Osteoblast (primary cell): ENCODE measurements at places on chromosomes 3 and 15. TPM values are rescaled to one million over a fixed set of nuclear protein-coding genes. Genes with fewer than 3 reads are reported as not detected.

GRCh38 chr3:126087552-126088175 lies 3.7 kb upstream of the SLC41A3 start:
- no peak for DNase-seq

DNA sequence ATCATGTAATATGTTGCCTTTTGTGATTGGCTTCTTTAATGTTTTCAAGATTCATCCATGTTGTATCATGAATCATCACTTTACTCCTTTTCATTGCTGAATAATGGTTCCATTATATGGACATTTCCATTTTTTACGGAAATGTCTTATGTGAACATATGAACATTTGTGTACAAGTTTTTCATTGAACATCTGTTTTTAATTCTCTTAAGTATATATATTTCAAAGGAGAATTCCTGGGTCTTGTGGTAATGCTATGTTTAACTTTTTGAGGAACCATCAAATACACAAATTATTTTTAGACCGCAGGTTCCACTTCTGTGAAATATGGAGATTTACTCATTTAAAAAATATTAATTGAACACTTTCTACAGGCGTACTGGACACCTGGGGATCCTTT lies 85.7 kb downstream of the ARIH1 start:
- DNase-seq, result no peak

- DNase-seq, result peak; percentile 70
These were observed 40.8 kb downstream of the CLDN1 start for GRCh38 chr3:190281308-190282051.

GRCh38 chr15:80587816-80588456 lies 107.2 kb upstream of the ABHD17C start:
- no peak for DNase-seq

DNA sequence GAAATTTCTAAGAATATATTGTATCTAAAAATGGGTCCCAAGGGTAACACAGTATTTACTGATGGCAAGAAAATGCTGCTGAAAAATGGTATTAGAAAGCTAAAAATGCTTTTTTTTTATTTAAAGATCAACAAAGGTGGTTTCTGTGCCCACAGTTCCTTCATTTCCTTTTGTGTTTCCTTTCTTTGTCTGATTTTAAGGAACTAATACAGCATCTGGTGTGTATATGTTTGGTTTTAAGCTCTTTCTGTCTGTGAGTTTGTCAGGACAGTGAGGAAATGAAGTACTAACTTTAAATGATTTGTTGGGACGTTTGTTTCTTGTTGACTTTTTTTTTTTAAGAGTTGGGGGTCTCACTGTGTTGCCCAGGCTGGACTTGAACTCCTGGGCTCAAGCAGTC lies 38.2 kb downstream of the RASA2 start:
- no peak for DNase-seq

DNA sequence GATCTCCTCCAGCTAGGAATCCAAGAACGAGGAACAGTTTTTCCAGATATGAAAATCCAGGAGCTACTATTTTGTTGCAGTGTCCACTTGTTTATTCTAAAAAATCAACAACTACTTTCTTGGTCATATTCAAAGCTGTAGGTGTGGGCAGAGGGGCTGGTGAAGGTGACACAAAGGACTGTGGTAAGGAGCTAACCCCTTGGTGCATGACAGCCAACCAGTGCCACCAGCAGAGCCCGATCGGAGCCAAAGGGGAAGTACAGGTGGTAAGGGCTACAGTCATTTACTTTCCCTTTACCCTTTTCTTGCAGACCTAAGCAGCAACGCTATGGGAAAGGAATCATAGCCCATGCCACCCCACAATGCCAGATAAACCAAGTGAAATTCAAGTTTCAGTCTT lies 30.7 kb downstream of the PLA1A start:
- DNase-seq, result no peak

GRCh38 chr3:68017069-68017468 lies 362.7 kb upstream of the SUCLG2 start:
- no peak for DNase-seq

DNA sequence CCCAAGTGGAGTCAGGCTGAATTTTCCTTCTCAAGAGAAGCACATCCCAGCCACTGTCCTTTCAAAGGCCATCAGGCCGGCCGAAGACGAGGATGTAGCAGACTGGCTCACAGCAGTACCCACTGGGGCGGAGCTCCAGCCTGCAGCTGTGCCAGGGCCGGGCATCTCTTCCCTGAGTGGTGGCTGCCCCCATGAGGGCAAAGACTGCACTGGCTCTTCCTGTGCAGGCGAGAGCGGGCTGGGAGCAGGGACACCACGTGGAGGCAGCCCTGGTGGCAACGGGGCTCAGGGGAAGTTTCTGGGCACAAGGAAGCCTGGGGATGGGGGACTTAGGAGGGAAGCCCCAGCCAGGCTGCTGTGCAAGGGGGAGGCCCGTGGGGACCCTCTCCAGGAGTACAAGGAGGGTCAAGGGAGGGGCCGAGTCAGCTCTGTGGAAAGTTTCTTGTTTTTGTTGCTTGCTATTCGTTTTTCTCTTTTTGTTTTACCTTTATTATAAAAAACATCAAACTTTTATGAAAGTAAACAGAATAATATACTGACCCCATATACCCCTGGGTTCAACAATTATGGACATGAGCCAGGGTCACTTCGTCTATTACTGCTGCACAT lies 66.1 kb downstream of the RPN1 start:
- peak; percentile 94 for DNase-seq

DNA sequence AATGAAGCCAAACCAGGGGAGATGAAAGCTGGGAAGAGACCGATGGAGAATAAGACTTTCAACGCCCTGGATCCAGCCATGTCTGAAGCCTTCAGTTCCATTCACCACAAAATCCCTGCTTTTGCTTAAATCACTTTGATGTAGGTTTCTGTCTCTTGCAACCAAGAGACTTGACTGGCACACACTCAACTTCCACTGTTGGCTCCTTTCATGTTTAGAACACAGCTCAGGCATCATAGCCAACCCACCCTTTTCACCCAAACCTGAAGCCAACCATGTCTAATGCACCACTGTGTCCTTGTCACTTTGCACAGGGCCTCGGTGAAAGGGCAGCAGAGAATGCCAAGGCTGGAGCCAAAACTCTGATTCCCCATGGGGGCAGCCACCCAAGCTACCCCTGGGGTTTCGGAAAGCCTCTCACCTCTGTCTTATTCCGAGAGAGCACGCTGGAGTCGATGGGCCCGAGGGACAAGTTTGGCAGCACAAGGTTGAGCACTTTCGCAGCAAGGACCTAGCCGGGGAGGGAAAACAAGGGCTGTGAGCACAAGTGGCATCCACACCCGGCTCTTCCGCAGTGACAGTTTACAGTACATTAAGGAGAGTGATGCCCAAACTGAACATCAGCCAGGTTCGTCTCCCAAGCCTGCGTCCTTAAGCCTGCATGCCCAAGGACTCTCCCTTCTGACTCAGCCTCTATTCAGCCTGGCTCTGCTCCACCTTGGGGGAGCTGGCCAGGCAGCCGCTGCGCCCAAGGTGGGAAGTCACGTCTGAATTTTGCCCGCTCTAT lies 37.6 kb downstream of the ABTB1 start:
- no peak for DNase-seq

GRCh38 chr3:44584646-44585501 lies at the start of gene ZNF660:
Gene ZNF660 (plus strand): TSS chr3:44584964. CDS start chr3:44594194, 9,230 bp downstream.
- peak; percentile 96 for DNase-seq

- DNase-seq, result no peak
These were observed 106.8 kb downstream of the FOXB1 start for GRCh38 chr15:60110909-60111308.

GRCh38 chr15:33284336-33284735 lies 26.4 kb upstream of the RYR3 start:
- DNase-seq, result no peak

DNA sequence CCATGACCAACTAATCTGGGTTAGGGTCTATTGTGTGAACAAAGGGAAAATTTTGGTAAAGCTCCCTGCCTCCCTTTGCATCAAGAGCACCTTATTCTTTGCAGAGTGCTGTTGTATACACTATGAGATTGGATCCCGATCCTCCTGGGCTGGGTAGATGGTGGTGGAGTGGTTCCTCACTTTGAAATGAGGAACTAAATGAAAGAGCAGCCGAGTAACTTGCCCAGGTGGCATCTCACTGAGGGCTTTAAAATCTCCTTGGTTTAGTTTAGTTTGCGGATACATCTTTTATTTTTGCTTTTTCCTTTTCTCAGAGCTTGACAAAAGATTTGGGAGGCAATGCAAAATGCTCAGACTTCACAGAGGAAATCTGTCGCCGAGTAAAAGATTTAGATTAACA lies 19.4 kb downstream of the IDH3A start:
- DNase-seq, result no peak

DNA sequence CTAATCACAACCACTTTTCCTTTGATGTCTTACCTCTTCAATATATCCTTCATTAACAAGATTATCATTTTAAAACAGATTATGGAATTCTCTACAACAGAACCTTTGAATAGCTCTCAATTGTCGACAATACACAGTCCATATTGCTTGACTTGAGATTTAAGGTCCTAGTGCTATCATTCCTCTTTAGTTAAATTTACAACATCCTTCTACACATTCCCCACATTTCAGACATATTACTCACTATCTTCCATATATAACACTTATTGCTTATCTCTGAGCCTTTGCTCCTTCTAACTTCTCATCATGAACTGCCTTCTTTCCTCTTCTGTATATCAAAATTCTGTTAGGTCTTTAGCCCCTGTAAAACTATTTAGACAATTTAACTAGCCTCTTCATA lies 247.0 kb downstream of the STXBP5L start:
- no peak for DNase-seq

DNA sequence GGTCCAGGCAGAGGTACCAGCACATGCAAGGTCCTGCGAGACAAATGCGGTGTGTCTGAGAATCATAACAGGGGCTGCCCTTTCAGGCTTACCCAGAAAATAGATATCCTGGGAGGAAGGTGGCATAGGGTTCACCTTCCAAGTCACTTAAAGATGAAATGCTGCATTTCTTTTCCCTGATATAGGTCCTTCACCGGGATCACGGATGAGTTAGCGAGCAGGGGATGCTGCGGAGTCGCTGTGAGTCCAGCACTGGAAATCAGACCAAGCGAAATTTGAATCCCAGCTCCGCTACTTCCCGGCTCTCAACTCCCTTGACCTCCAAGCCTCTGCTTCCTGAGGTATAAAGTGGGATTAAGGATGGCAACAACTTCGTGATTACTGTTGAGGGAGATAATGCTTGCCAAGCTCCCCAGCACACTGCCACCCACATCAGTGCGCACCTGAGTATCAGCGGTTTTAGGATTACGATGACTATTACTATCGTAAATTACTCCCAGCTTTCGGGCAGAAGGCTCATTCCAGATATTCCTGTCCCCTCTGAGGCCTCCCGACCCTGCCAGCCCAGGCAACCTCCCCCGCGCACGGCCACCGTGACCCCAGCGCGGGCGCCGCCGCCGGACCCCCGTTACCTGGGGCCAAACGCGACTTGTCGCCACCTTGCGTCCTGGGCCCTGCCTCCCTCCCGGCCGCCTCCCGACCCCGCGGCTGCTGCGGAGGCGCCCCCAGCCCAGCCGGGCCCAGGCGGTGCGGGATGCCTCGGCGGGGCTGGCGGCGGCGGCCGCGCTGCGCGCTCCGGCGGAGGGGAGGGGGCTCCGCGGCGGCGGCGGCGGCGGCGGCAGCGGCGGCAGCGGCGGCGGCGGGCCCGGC lies 589 bp upstream of the GPR27 start:
- no peak for DNase-seq

- peak; percentile 90 for DNase-seq
These were observed 59.7 kb downstream of the NOX5 start for GRCh38 chr15:69074001-69074842.

- DNase-seq, result no peak
These were observed 39.0 kb downstream of the IL5RA start for GRCh38 chr3:3071136-3071535.

DNA sequence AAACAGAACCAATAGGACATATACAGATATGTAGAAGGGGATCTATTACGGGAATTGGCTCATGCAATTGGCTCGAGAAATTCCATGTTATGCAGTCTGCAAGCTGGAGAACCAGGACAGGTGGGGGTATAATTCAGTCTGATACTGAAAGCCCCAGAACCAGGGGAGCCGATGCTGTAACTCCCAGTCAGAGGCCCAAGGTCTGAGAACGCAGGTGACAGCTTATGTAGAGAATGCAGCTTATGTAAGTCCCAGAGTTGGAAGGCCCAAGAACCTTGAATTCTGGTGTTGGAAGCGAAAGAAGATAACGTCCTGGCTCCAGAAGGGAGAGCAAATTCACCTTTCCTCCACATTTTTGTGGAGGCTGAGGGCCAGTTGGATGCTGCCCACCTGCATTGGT lies 62.7 kb downstream of the CCNL1 start:
- no peak for DNase-seq

DNA sequence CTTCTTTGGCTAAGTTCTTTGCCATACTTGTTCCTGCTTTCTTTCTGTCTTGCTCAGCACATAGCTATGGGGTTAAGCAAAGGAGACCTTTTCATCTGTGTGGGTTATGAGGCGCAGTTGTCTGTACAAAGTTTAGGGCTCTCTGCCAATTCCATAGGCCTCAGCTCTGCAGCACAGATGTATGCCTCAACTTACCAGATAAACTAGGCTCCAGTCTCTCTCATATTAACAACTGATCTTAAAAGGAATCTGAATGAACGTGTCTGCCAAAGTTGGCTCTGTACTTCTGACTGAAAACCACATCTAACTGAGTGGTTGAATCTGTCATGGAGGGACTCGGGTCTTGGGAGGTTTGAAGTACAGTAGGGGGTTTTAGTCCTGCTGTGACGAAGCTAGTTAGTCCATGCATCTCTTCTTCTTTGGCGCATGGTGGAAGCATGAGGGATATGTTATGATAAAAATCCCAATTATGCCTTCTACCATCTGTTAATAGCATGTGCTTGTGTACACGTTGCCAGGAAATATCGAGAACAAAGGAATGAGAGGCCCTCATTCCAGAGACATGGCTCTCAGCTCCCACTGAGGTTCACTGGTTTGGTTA lies 114.6 kb upstream of the TSC22D2 start:
- DNase-seq, result peak; percentile 65

- peak; percentile 51 for DNase-seq
These were observed 19.5 kb downstream of the SHF start for GRCh38 chr15:45168286-45168685.

GRCh38 chr3:140823106-140823505 lies 118.5 kb upstream of the SLC25A36 start:
- DNase-seq, result no peak

- DNase-seq, result no peak
These were observed 124.5 kb upstream of the ATP10A start for GRCh38 chr15:25987638-25988037.

- DNase-seq, result peak; percentile 47
These were observed 135.4 kb upstream of the CBLB start for GRCh38 chr3:106004137-106004681.

MB21D2 gene
- 4.7 and 6.5 TPM in 2 replicates for total RNA-seq

THSD4 gene
- 15.6 TPM in 2 replicates for total RNA-seq

HYAL1 gene
- total RNA-seq, result under 0.01 and 0.59 TPM in 2 replicates

TMCO5A gene
- not detected in 2 replicates for total RNA-seq

LSM3 gene
- total RNA-seq, result 5.1 and 5.6 TPM in 2 replicates

GOLGA6B gene
- not detected in 2 replicates for total RNA-seq

ALDH1A3 gene
- 54.6 and 61.6 TPM in 2 replicates for total RNA-seq

NEO1 gene
- 55.4 and 64.2 TPM in 2 replicates for total RNA-seq

RLBP1 gene
- total RNA-seq, result under 0.01 TPM in 2 replicates

FBLN2 gene
- 46.0 and 54.6 TPM in 2 replicates for total RNA-seq

ABCC5 gene
- total RNA-seq, result 18.0 and 19.2 TPM in 2 replicates

IL17RB gene
- under 0.01 and 0.29 TPM in 2 replicates for total RNA-seq

GCHFR gene
- total RNA-seq, result 4.4 and 4.7 TPM in 2 replicates

MUC4 gene
- total RNA-seq, result not detected in 2 replicates

CCNB2 gene
- total RNA-seq, result 6.5 and 8.0 TPM in 2 replicates

CCR5 gene
- total RNA-seq, result not detected in 2 replicates

KCNAB1 gene
- under 0.01 and 0.36 TPM in 2 replicates for total RNA-seq

ZBTB38 gene
- total RNA-seq, result 181 and 196 TPM in 2 replicates

LRRC31 gene
- total RNA-seq, result not detected in 2 replicates

CCR8 gene
- total RNA-seq, result not detected in 2 replicates

HDC gene
- not detected in 2 replicates for total RNA-seq

UNC13C gene
- total RNA-seq, result under 0.01 TPM in 1 of 2 replicates, not detected in the other
